ENCODE measurements at places on chromosomes 6 and 20. TPM values are rescaled to one million over a fixed set of nuclear protein-coding genes. Genes with fewer than 3 reads are reported as not detected.

Gene FAM184A
- 0.38 TPM for total RNA-seq

Gene RHAG
- total RNA-seq = not detected

Gene FAM217A
- total RNA-seq = not detected

Gene PREX1
- total RNA-seq = 97.5 TPM

Gene OR2H2
- not detected for total RNA-seq

Gene ROMO1
- 222 TPM for total RNA-seq

Gene THBS2
- 5.7 TPM for total RNA-seq

Gene TCF21
- total RNA-seq = not detected

Gene ADGRF1
- not detected for total RNA-seq

Gene OLIG3
- not detected for total RNA-seq

Gene CLVS2
- not detected for total RNA-seq

Gene GPR63
- total RNA-seq = 0.13 TPM

Gene TRIM10
- not detected for total RNA-seq

Gene CD93
- 429 TPM for total RNA-seq

Gene GRIK2
- 0.13 TPM for total RNA-seq

Gene RRBP1
- total RNA-seq = 85.2 TPM

Gene GATA5
- not detected for total RNA-seq

Gene MCHR2
- total RNA-seq = not detected

Gene RIMS1
- 37.8 TPM for total RNA-seq

Gene SIRPB2
- 2.8 TPM for total RNA-seq

Gene EEF1E1
- total RNA-seq = 33.8 TPM

Gene NAPB
- 5.0 TPM for total RNA-seq

Gene HCRTR2
- total RNA-seq = not detected

Gene PTGIS
- 0.49 TPM for total RNA-seq

Gene C20orf202
- not detected for total RNA-seq

Gene HDGFL1
- total RNA-seq = not detected

Gene DNAH8
- not detected for total RNA-seq

Gene ZNF831
- not detected for total RNA-seq

Gene TMEM151B
- not detected for total RNA-seq

Gene TRIM15
- total RNA-seq = not detected

Gene EPHA7
- total RNA-seq = 0.13 TPM

Gene MAP7
- total RNA-seq = 0.63 TPM

Gene ABHD16B
- not detected for total RNA-seq

Gene CALHM5
- total RNA-seq = 12.6 TPM

Gene EMILIN3
- 0.06 TPM for total RNA-seq

Gene GSTA3
- not detected for total RNA-seq

Gene HCK
- 0.06 TPM for total RNA-seq

Gene KIF25
- total RNA-seq = 0.49 TPM

Gene LRRC73
- 0.06 TPM for total RNA-seq

Gene DEFB132
- total RNA-seq = not detected

Gene SLC35D3
- not detected for total RNA-seq

Gene SLPI
- total RNA-seq = not detected

Gene CRIP3
- total RNA-seq = not detected

Gene LY6G6C
- not detected for total RNA-seq

Gene MAFB
- 3.4 TPM for total RNA-seq

Gene COL9A3
- 0.32 TPM for total RNA-seq

Gene DBNDD2
- total RNA-seq = 6.1 TPM

Gene OR2H1
- not detected for total RNA-seq

Gene NRSN1
- not detected for total RNA-seq

Gene DZANK1
- total RNA-seq = 0.49 TPM

Gene JPH2
- 0.63 TPM for total RNA-seq

Gene OR2B6
- total RNA-seq = not detected
